ENCODE measurements at places on chromosomes 3 and 15. TPM values are rescaled to one million over a fixed set of nuclear protein-coding genes. Genes with fewer than 3 reads are reported as not detected.
A peak's percentile ranks its signal among the peaks of the same experiment; 100 is the strongest.

Gene DTX3L
- 21.6 TPM for total RNA-seq

Gene LCTL
- total RNA-seq: not detected

Gene RLBP1
- total RNA-seq: 0.13 TPM

Gene EXD1
- total RNA-seq: not detected

Gene C3orf52
- 1.7 TPM for total RNA-seq

Gene CYP8B1
- total RNA-seq: not detected

Gene C3orf20
- total RNA-seq: not detected

Gene TYRO3
- total RNA-seq: 8.7 TPM

Gene INAFM2
- total RNA-seq: 41.3 TPM

Gene DUOXA1
- total RNA-seq: 0.52 TPM

Gene FANCD2OS
- not detected for total RNA-seq

Gene MAP4
- total RNA-seq: 245 TPM

Gene TMPRSS7
- total RNA-seq: not detected

GRCh38 chr3:154952553-154952952 lies 127.6 kb upstream of the MME start:
- H3K4me1 ChIP-seq: no peaks in the 10 kb centered on the region
- H3K4me3 ChIP-seq: no peak overlapping the region
- H3K27me3 ChIP-seq: no peaks in the 10 kb centered on the region
- no peaks in the 10 kb centered on the region for H3K36me3 ChIP-seq

GRCh38 chr3:195116407-195117185 lies 154.4 kb downstream of the XXYLT1 start:
- peaks cover 20% of the 10 kb centered on the region for H3K4me1 ChIP-seq
- H3K36me3 ChIP-seq: no peaks in the 10 kb centered on the region
- H3K27me3 ChIP-seq: no peaks in the 10 kb centered on the region
- H3K4me3 ChIP-seq: no peak overlapping the region
- no peak overlapping the region for H3K27ac ChIP-seq

DNA sequence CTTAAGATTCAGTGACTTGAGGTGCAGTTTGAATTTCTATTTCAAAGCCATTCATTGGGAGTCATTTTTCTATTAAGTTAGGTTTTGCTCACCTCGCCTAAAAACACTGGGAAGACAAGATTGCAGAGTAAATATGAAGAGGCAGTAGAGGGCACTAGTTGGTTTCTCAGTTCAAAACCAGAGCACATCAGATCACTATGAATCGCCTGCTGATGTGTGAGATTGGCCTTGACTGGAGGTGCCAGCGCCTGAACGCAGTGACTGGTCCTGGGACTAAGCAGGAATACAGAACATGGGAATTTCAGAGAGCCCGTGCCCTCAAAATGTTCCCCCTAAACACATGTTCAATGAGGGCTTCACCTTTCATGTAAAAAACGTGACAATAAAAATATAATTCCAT lies 229.0 kb downstream of the ITPR1 start:
- H3K4me3 ChIP-seq: no peak overlapping the region
- no peaks in the 10 kb centered on the region for H3K36me3 ChIP-seq

- DNase-seq: no peak
- no peak overlapping the region for H3K27ac ChIP-seq
- H3K4me3 ChIP-seq: no peak overlapping the region
- H3K27me3 ChIP-seq: no peaks in the 10 kb centered on the region
- H3K4me1 ChIP-seq: peaks cover 20% of the 10 kb centered on the region
Measured at GRCh38 chr3:132785292-132785691, 63.1 kb upstream of the NPHP3 start.

GRCh38 chr3:126003447-126004190 lies 34.6 kb downstream of the ROPN1B start:
- H3K4me1 ChIP-seq: no peaks in the 10 kb centered on the region
- DNase-seq: peak; percentile 82
- no peak overlapping the region for H3K4me3 ChIP-seq

DNA sequence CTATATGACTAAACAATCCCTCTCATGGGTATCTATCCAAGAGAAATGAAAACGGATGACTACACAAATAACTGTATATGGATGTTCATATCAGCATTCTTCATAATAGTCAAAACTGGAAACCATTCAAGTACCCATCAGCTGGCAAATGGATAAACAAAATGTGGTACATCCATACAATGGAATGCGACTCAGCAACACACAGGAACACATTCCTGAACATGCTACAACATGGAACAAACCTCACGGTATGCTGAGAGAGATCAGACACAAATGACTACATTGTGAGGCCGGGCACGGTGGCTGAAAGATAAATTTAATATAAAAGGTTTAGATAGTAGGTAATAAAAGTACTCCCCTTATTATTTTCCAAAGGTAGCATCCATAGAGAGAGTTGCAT lies 42.6 kb downstream of the CCR4 start:
- no peaks in the 10 kb centered on the region for H3K36me3 ChIP-seq
- DNase-seq: no peak
- H3K4me3 ChIP-seq: no peak overlapping the region
- no peak overlapping the region for H3K27ac ChIP-seq
- no peaks in the 10 kb centered on the region for H3K27me3 ChIP-seq

DNA sequence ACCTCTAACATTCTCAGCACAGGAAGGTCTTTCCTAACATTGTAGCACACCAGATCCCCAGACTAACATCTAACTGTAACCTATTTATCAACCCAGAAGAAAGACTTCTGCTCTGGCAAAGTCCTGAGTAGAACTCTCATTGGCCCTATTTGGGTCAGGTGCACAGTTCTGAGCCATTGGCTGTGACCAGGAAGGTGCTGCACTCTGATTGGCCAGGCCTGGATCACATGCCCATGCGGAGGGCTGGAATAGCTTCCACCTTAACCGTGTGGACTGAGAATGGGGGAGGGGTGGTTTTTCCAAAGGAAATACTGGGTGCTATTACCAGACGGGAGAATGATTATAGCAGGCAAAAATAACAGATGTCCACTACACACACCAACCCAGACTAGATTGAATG lies 11.5 kb downstream of the FEZF2 start:
- no peaks in the 10 kb centered on the region for H3K36me3 ChIP-seq
- H3K27ac ChIP-seq: no peak overlapping the region
- H3K4me3 ChIP-seq: no peak overlapping the region
- peaks cover 2% of the 10 kb centered on the region for H3K27me3 ChIP-seq
- H3K4me1 ChIP-seq: no peaks in the 10 kb centered on the region

DNA sequence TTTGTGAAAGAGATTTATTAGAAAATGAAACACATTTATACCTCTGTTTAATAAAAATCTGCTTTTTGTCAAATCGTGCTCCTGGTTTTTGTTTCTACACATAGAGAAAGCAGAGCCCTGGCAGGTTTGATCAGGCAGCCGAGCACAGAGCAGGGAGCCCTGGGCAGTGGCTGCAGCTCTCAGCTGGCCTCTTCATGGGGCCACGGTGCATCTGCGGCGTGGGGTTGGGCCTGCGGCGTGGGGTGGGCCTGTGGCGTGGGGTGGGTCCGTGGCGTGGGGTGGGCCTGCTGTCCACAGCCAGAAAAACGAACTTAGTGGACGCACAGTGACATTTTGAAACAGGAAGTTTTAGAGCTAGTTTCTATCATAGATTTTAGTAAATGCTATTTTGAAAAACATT lies 10.6 kb downstream of the GOLGA6L2 start:
- no peaks in the 10 kb centered on the region for H3K36me3 ChIP-seq
- no peaks in the 10 kb centered on the region for H3K27me3 ChIP-seq
- peak; percentile 19 for DNase-seq
- no peak overlapping the region for H3K27ac ChIP-seq

DNA sequence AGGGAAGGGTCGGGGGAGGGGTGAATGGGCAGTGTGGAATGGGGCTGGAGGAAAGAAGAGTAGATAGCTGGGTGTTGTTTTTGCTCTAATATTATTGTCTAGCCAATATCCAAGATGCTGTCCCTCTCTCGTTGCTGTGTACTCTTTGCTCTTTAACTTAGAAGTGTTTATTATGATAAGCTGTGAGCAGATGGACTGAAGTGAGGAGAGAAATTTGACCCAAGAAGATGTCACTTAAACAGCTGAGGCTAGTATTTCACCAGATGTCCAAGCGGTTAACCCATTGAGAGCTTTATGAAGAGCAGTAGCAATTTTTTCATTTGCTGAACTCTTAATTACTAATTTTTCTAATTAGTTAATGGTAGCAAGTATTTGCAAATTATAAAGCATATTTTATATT lies 212.2 kb upstream of the TP63 start:
- H3K4me3 ChIP-seq: no peak overlapping the region
- H3K4me1 ChIP-seq: no peaks in the 10 kb centered on the region
- no peak for DNase-seq
- no peak overlapping the region for H3K27ac ChIP-seq
- H3K36me3 ChIP-seq: no peaks in the 10 kb centered on the region
- H3K27me3 ChIP-seq: no peaks in the 10 kb centered on the region

- no peaks in the 10 kb centered on the region for H3K27me3 ChIP-seq
- no peak for DNase-seq
- peaks cover 13% of the 10 kb centered on the region for H3K4me1 ChIP-seq
- no peak overlapping the region for H3K4me3 ChIP-seq
- H3K27ac ChIP-seq: no peak overlapping the region
Measured at GRCh38 chr15:88083811-88084760, 172.5 kb downstream of the NTRK3 start.

DNA sequence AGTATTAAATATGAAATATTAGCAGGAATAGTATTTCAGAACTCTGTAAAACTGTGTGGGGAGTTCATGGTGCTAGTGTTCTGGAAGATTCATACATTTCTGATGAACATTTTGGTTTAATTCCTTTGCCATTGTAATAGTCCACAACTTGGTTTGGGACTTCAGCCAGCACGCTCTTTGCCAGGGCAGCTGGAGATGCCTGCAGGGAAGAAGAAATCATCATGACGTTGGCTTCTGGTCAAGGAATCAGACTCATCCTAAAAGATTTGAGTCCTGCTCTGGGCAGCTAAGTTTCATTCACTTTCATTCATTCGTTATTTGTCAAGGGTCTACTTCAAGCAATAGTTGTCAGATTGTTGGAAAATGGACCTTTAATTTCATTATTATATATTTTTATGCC lies 32.4 kb upstream of the MRPL3 start:
- no peak overlapping the region for H3K4me3 ChIP-seq
- no peaks in the 10 kb centered on the region for H3K4me1 ChIP-seq
- H3K27ac ChIP-seq: no peak overlapping the region
- DNase-seq: no peak

GRCh38 chr15:98397419-98397818 lies 250.9 kb upstream of the IGF1R start:
- no peak overlapping the region for H3K27ac ChIP-seq
- H3K36me3 ChIP-seq: no peaks in the 10 kb centered on the region
- no peak for DNase-seq
- no peaks in the 10 kb centered on the region for H3K27me3 ChIP-seq

DNA sequence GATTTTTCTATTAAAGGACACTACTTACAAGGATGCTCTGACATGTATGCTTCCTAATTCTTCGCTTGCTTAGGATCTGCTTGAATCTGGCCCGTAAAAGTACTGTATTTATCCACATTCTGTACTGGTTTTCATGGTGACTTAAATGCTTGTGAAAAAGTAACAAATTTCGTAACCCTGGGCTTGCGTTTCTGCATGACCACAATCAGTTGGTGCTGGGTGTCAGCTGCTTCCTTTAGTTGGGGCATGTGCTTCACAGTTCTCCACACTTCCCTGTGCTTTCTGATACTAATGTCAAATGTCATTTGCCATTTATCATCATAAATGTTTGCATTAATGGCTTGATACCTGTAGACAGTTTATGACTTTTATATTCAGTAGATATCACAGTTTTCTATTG lies 218.4 kb upstream of the MLF1 start:
- H3K36me3 ChIP-seq: no peaks in the 10 kb centered on the region
- H3K27ac ChIP-seq: no peak overlapping the region
- H3K27me3 ChIP-seq: no peaks in the 10 kb centered on the region
- H3K4me1 ChIP-seq: no peaks in the 10 kb centered on the region
- DNase-seq: no peak
- H3K4me3 ChIP-seq: no peak overlapping the region

- no peak overlapping the region for H3K27ac ChIP-seq
- H3K36me3 ChIP-seq: no peaks in the 10 kb centered on the region
- H3K4me3 ChIP-seq: no peak overlapping the region
- H3K27me3 ChIP-seq: no peaks in the 10 kb centered on the region
Measured at GRCh38 chr3:179853176-179853575, 183.6 kb downstream of the PEX5L start.

GRCh38 chr3:12487336-12487735 lies 3.1 kb downstream of the TSEN2 start:
- no peak overlapping the region for H3K4me3 ChIP-seq
- DNase-seq: no peak
- H3K27ac ChIP-seq: no peak overlapping the region

DNA sequence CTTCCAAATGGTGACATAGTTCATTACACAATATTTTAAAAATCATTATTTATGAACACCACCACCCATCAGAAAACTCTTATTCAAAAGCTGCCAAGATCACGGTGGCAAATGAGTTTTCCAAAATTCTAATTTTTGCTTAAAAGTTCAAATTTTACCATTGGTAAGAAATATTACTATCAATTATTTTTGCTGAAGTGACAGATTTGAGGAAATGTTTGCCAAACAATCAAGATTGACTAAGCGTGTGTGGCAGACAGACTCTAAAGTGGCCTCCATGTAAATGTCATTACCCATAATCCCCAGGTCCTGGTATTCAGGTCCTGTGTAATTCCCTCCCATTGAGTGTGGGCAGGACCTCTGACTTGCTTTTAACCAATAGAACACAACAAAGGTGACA lies 35.0 kb downstream of the ZNF280D start:
- H3K27me3 ChIP-seq: no peaks in the 10 kb centered on the region
- H3K4me3 ChIP-seq: no peak overlapping the region
- no peak overlapping the region for H3K27ac ChIP-seq

DNA sequence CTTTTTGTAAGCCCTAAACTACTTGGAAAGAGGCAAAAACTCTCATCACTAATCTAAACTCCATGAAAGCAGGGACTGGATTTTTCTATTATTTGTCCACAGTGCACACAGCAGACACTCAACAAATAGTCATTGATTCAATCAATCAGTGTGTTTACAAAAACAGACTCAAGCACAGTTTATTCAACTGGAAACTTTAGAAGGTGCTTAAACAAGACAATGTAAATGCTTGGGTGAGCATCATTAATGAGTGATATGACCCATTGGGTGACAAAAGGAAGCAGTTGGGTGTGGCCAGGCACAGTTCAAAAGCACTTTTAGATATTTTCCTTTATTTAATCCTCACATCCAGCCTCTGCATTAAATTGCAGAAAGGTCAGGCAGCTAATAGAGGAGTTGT lies 32.0 kb upstream of the PPP4R2 start:
- no peak overlapping the region for H3K27ac ChIP-seq
- no peak for DNase-seq
- no peaks in the 10 kb centered on the region for H3K4me1 ChIP-seq
- no peak overlapping the region for H3K4me3 ChIP-seq

DNA sequence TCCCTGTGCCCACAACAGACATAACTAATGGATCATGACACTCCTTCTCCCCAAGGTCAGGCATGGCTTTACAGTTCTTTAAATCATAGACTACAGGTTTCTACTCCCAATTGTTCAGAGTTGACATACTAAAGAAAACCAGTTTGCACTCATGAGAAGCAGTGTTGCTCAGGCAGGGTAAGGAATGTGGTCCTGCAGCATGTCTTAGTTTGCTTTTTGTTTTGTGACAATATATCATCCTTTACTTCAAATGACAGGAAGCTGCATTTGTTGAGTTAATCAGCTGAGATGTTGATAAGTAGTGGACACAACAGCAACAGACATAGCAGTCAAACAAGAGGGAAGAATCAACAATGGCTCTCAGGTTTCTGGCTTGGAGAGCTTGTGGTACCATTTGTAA lies 267.5 kb downstream of the SLCO3A1 start:
- DNase-seq: no peak
- H3K4me1 ChIP-seq: peaks cover 16% of the 10 kb centered on the region
- H3K4me3 ChIP-seq: no peak overlapping the region
- peaks cover 34% of the 10 kb centered on the region for H3K36me3 ChIP-seq
- H3K27me3 ChIP-seq: no peaks in the 10 kb centered on the region
